Fibroblast of mammary gland (primary cell): ENCODE measurements at places on chromosomes 6 and 20.
A peak's percentile ranks its signal among the peaks of the same experiment; 100 is the strongest.

DNA sequence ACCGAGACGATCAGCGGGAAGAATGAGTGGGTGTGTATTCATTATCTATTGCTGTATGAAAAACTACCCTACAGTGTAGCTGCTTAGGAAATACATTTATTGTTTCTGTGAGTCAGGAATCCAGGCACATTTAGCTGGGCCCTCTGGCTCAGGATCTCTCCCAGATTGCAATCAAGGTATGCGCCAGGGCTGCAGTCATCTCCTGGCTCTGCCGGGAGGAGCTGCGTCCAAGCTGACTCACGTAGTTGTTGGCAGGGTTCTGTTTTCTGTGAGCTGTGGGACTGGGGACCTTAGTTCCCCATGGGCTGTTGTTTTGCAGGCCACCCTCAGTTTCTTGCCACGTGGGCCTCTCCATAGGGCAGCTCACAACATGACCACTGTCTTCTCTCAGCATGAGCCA, 68.2 kb upstream of the FUCA2 start:
- DNase-seq, result peak; percentile 97

GRCh38 chr6:38588631-38589366, 50.9 kb downstream of the BTBD9 start:
- peak; percentile 80 for DNase-seq

DNA sequence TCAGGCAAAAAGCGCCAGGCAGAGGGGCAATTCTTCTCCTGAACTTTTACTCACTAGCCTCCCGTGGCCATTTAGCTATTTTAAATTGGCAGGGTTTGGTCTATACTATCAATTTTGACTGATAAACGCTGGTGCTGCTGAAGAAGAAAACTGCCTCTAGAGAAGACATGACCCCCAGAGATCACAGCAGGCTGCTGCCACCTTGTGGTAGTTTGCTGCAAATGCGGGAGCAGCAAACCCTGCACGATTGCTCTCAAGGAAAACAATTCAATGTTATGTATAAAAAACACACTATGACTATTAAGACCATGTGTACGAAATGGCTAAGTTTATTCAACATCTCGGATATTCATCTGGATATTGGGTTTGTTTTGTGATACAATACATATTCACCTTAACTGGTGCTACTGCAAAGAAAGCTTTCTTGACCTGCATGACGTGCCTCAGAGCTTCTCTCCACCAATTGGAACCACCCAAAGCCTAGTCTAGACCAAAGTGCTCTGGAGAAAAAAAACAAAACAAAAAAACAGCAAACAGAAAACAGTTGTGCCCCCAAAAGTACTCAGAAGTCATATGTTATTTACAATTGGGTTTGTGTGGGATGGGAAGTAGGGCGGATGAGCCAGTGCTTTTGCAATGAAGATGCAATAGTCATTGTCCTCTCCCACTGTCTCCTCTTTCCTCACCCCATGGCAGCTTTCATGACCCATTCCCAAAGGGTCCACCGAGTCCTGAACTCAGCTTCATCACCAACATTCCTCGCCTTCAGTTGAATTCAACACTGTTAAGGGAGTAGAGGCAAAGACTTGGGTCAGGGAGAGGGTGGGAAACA, 19.6 kb upstream of the IL17F start:
- peak; percentile 72 for DNase-seq

- peak; percentile 34 for DNase-seq
Observed at GRCh38 chr20:63101781-63102720, 95.3 kb upstream of the BHLHE23 start.

- no peak for DNase-seq
Observed at GRCh38 chr20:48090314-48090713, 305.0 kb upstream of the SULF2 start.

- no peak for DNase-seq
Observed at GRCh38 chr6:93675856-93676417, 256.6 kb upstream of the EPHA7 start.

GRCh38 chr6:83464381-83465140, 33.7 kb upstream of the ME1 start:
- no peak for DNase-seq

GRCh38 chr20:10023911-10024310, 10.9 kb upstream of the ANKEF1 start:
- peak; percentile 39 for DNase-seq

- DNase-seq, result no peak
Observed at GRCh38 chr6:91241946-91242613, 655.2 kb upstream of the MAP3K7 start.

DNA sequence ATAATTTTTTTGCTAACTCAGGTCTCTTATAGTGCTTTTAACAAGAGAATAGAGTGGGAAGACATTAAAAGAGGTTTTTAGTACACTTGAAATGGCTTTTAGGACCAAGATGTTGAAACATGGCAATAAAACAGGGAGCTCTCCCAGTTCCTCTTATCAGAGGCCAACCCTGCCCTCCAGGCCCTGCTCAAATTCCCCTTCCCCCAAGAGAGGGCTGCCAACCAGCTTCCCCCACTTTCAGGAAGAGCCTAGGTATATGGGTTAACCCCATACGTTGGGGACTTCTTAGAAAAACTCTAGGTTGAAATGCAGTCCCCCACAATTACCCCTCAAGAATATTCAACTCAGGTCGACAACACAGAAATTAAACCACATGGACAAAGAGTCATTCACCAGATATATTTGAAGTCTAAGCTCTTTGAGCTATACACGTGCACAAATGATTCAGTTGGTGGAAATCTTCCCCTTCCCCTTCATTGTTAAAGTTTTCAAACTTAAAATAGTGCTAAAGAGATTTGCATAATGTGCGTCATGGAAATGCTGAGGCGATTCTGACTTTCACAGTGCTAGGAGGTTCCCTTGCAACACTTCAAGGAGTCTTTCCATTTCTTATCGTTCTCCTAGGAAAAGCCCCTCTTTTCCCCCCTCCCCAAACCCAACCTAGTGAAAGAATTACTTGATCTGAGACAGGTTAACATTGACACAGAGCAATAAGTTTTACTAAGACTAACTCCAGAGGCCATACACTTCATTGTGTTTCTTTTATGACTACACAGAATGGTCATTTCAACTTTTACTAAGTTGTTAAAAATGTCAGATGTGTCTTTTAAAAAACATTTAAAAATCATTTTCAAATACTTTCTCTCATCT, 49.8 kb upstream of the ENPP5 start:
- DNase-seq, result no peak

DNA sequence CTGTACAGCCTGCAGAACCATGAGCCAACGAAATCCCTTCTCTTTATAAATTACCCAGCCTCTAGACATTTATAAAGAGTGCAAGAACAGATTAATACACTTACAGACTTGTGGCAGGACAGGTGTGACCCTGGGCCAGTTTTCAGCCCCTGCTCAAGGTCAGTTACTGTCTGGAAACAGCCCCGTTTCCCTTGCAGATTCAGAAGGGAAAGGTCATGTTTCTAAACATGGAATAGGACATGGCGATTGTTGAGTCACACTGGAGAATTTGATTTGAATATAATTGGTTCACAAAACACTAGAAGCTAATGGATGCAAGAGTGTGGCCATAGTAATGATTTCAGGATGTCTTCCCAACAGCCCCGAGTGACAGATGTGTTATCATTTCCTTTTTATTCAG, 248.8 kb downstream of the DLL1 start:
- DNase-seq, result no peak

DNA sequence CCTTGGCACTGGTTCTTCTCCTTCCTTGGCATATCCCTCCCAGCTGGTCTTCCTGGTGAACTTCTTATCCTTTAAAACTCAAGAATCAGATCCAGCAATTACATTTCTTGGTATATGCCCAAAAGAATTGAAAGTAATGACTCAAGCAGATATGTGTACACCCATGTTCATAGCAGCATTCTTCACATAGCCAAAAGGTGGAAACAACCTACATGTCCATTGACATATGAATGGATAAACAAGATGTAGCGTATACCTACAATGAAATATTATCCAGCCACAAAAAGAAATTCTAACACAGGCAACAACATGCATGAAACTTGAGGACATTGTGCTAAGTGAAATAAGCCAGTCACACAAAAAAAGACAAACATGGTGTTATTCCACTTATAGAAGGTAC, 103.7 kb upstream of the NT5E start:
- no peak for DNase-seq

GRCh38 chr6:51529240-51529639, 558.2 kb downstream of the PKHD1 start:
- no peak for DNase-seq

GRCh38 chr6:7896465-7896987, 14.1 kb downstream of the TXNDC5 start:
- DNase-seq, result no peak

- peak; percentile 26 for DNase-seq
Observed at GRCh38 chr20:15200147-15200565, 862.7 kb upstream of the FLRT3 start.

GRCh38 chr6:108795122-108795521, 53.1 kb upstream of the ARMC2 start:
- DNase-seq, result no peak

DNA sequence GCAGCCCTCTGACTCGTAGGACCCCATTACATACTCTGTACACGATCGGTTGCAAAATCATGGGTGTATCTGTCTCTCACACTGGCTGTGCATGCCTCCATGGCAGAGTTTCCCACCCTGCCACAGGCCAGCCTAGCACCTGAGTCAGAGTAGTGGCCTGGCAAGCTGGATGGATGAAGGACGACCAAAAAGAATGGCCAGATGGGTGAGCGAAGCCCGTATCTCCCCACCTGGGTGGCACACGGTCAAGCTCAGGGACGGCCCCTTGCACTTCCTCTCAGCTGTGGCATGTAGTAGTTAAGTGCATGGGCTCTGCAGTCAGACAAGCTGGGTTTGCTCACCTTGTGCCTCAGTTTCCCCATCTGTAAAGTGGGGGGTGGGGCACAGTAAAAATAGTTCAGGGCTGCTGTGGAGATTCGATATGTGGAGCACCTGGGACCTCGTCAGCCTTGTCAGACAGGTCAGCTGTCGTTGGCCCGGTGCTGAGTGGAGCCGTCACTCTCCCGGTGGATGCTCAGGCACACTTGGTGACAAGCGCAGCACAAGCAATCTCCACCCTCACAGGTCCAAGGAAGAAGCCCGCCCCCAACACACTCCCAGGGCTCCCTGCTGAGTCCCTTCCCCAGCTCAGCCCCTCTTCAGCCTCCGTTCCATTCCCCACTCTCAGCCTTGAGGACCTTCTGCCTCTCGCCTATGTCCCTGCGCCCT, 12.6 kb downstream of the CPNE5 start:
- DNase-seq, result peak; percentile 40

DNA sequence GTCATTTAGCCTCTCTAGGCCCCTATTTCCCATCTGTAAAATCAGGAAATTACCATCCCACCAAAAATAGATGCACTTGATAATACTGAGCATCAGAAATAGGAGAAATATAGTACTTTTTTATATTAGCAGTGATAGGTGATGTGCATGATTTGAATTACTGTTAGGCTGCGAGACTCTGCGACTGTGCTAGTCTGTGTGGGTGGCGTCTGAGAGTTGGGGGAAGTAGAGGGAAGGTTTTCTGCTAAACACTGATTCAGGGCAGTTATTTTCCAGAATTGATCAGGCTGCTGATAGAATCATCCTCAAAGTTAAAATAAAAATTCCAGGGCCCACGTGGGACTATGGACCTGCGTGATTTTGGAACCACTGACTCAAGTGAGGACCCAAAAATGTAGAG, 60.4 kb upstream of the ARMH2 start:
- DNase-seq, result no peak

- DNase-seq, result peak; percentile 15
Observed at GRCh38 chr6:15627821-15628220, 35.0 kb downstream of the DTNBP1 start.

GRCh38 chr6:15499591-15499990, 163.2 kb downstream of the DTNBP1 start:
- no peak for DNase-seq
